Mammary epithelial cell (primary cell): ENCODE measurements at places on chromosomes 11 and 22. TPM values are rescaled to one million over a fixed set of nuclear protein-coding genes. Genes with fewer than 3 reads are reported as not detected.
A peak's percentile ranks its signal among the peaks of the same experiment; 100 is the strongest.

GRCh38 chr22:37242395-37242918, 1.6 kb downstream of the RAC2 start:
- peak; percentile 46 for DNase-seq

DNA sequence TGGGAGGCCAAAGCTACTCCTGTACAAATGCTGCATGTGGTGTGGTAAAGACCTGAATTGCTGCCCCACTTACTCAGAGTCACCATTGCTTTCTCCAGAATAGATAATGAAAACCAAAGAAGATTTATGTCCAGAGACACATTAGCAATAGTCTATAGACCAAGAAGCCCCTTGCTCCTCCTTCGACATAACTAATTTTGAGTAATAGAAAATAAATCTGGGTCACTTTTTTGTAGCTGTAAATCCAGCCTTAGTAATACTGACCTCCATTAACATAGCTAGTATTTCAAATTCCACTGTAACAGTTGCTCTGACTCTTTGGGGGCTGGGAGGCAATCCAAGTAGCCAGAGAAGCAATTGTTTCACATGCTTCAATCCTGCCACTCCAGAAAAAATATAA, 145.9 kb downstream of the MAML2 start:
- no peak for DNase-seq

The H19 gene
- 31.8 TPM for total RNA-seq

DNA sequence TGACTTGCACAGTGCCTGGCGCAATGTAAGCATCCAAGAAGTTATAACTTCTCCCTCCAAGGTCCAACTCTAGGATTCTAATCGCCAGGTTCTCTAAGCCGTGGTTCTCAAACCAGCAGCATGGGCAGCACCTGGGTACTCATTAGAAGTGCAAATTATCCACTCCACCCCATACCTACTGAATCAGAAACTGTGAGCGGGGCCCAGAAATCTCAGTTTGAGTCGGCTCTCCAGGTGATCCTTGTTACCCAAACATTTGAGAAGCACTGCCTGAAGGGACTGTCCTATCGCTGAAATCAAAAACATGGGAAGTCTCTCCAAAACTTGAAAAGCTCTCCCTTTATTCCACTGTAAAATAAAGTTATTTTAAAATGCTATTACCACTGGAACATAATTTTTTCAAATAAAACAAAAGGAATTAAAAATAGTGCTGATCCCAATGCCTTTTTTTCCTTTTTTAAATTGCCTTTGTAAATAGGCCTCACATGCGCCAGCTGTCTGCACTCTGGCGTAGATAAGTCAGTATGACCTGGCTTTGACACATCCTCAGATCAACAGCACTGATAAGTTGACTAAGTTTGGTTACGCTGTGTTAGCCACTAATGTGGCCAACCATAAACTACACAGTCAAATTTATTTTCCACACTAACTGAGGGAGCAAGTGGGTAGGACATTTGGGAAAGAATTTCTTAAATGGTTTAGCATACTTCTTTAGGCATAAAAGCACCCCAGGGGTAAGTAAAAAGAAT, 8.4 kb upstream of the CTR9 start:
- DNase-seq: peak; percentile 66

The SOX6 gene
- 2.3 TPM for total RNA-seq

The PGA3 gene
- total RNA-seq: not detected in 2 replicates

DNA sequence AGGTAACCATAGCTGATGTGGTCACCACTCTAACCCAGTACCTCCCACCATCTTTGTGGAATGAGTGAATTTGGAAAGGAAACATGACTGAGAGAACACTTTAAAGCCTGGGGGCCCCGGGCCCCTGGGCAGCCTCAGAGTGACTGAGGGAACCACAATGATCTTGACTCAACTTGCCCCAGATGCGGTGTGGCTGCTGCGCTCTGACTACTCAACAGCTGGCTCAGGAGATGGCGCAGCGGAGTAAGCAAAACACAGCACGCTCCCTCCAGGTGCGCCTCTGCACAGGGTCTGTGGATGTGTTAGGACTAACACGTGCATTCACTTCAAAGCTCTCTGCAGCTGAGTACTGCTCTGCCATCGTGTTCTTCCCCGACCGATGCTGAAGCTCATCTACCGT, 5.9 kb downstream of the RNF215 start:
- no peak for DNase-seq

GRCh38 chr11:16986434-16987204, 27.6 kb downstream of the PLEKHA7 start:
- DNase-seq: no peak

DNA sequence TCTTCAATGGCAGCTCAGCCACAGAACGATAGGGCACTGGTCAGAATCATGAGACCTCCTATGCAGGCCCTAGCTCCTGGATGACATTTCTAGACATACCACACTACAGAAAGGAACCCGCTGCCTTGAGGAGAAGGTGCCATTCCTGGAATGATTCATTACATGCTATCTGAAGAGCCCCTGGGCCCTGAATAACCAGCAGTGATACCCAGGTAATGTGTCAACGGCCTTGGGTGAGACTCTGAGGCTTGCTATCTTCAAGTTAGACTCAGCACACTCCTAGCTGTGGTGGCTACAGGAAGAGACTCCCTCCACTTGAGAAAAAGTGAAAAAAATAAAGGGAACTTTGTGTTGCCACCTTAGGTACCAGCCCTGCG, 161.2 kb upstream of the GRIA4 start:
- DNase-seq: no peak

- DNase-seq: no peak
These were observed 45.7 kb downstream of the GNB1L start for GRCh38 chr22:19808873-19809478.
